Activated CD8-positive, alpha-beta T cell treated with anti-CD3 and anti-CD28 coated beads for 36 hours (primary cell): ENCODE measurements at places on chromosomes 5 and 9. TPM values are rescaled to one million over a fixed set of nuclear protein-coding genes. Genes with fewer than 3 reads are reported as not detected.

The CBY3 gene
- 0.47 TPM for total RNA-seq

The SUSD3 gene
- total RNA-seq = 34.6 TPM

The CHD1 gene
- 52.0 TPM for total RNA-seq

The NRARP gene
- 4.4 TPM for total RNA-seq

The GRIN3A gene
- not detected for total RNA-seq

The EIF4E1B gene
- total RNA-seq = not detected

The LCNL1 gene
- total RNA-seq = not detected

The ECSCR gene
- 0.25 TPM for total RNA-seq

The LRSAM1 gene
- 17.1 TPM for total RNA-seq

The SH3PXD2B gene
- 0.38 TPM for total RNA-seq

The ADAMTSL1 gene
- total RNA-seq = not detected

The HSPB3 gene
- total RNA-seq = not detected

The RAPGEF1 gene
- total RNA-seq = 84.5 TPM

The NUTM2F gene
- not detected for total RNA-seq

The GPR21 gene
- total RNA-seq = not detected

The TNIP1 gene
- 222 TPM for total RNA-seq

The SPINK7 gene
- total RNA-seq = not detected

The TXNDC8 gene
- not detected for total RNA-seq

The FOXD4L4 gene
- total RNA-seq = not detected

The DNM1 gene
- total RNA-seq = 0.36 TPM

The PCDHAC1 gene
- total RNA-seq = not detected

The EQTN gene
- total RNA-seq = not detected

The PCDHGA11 gene
- not detected for total RNA-seq

The ZDHHC11B gene
- 0.59 TPM for total RNA-seq

The N4BP3 gene
- total RNA-seq = 33.2 TPM

The VCAN gene
- not detected for total RNA-seq

The SCGB3A1 gene
- not detected for total RNA-seq

The WDR31 gene
- 1.4 TPM for total RNA-seq

The CATSPER3 gene
- total RNA-seq = 0.32 TPM

The SMC5 gene
- total RNA-seq = 30.9 TPM

The SLC45A2 gene
- not detected for total RNA-seq

The DAB2IP gene
- total RNA-seq = 0.54 TPM

The SETX gene
- 32.6 TPM for total RNA-seq

The POC5 gene
- 15.7 TPM for total RNA-seq

The NACC2 gene
- 6.2 TPM for total RNA-seq

The DMRTA1 gene
- total RNA-seq = not detected

The ORM2 gene
- not detected for total RNA-seq

The SHROOM1 gene
- 2.0 TPM for total RNA-seq

The NREP gene
- total RNA-seq = 21.7 TPM

The F2R gene
- 3.5 TPM for total RNA-seq

The CPEB4 gene
- 8.8 TPM for total RNA-seq

The ECPAS gene
- 79.6 TPM for total RNA-seq

The PAEP gene
- total RNA-seq = not detected

The FBP1 gene
- total RNA-seq = 1.4 TPM

The ADAMTS2 gene
- not detected for total RNA-seq

The GMCL2 gene
- total RNA-seq = not detected

The PFN3 gene
- total RNA-seq = not detected

The TGFBR1 gene
- 34.3 TPM for total RNA-seq

The BASP1 gene
- total RNA-seq = 0.47 TPM

The AFAP1L1 gene
- total RNA-seq = 1.3 TPM

The YTHDC2 gene
- 26.8 TPM for total RNA-seq

The KIF24 gene
- 5.8 TPM for total RNA-seq
